Effector CD4-positive, alpha-beta T cell (primary cell): ENCODE measurements at places on chromosomes 16 and 17.

GRCh38 chr17:67602974-67603373, 114.8 kb upstream of the NOL11 start:
- peak; percentile 27 for DNase-seq

DNA sequence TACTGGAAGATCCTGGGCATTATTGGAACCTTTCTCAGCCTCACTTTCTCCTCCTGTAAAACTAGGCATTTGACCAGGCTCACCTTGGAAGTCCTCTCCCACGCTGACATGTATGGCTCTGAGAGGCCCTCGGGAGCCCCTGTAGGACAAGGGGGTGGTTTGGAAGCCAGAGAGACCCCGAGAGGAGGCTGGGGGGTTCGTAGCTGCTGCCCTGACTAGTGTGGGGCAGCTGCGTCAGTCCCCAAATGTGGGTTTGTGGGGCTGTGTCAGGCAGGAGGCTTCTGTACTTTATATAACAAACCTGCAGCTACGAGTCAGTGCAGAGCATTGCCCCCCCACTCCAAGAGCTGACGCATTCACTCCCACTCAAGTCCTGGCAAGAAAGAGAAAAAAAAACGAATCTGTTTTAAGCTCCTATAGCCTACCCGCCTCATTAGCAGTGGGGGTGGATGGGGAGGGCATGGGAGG, 1.8 kb downstream of the CX3CL1 start:
- DNase-seq: no peak

DNA sequence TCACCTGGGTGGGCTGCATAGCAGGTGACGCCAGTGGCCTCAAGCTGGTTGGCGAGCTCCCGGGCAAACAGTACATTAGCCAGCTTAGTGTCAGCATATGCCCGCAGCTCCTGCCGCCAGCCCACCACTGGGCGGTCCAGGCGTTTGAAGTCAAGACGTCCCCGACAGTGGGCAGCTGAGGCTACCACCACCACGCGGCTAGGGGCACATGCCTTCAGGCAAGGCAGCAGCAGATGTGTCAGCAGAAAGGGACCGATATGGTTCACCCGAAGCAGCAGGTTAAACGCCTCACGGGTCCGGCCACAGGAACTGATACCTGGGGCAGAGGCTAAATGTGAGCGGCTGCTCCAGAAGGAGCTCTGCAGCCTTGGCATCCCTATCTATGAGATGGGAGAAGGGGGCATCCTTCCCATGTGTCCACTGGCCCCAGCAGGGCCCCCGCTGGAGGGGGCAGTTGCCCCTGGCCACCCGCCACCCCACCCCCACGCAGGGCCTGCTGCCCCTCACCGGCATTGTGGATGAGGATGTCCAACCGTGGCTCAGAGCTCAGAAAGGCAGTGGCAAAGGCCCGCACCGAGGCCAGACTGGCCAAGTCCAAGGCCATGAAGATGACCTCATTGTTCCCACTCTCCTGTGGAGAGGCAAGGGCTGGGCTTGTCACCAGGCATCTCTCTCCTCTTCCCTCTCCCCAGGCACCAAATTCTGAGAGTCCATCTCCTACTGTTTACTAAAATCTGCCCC, 1.7 kb downstream of the DHRS13 start:
- no peak for DNase-seq

DNA sequence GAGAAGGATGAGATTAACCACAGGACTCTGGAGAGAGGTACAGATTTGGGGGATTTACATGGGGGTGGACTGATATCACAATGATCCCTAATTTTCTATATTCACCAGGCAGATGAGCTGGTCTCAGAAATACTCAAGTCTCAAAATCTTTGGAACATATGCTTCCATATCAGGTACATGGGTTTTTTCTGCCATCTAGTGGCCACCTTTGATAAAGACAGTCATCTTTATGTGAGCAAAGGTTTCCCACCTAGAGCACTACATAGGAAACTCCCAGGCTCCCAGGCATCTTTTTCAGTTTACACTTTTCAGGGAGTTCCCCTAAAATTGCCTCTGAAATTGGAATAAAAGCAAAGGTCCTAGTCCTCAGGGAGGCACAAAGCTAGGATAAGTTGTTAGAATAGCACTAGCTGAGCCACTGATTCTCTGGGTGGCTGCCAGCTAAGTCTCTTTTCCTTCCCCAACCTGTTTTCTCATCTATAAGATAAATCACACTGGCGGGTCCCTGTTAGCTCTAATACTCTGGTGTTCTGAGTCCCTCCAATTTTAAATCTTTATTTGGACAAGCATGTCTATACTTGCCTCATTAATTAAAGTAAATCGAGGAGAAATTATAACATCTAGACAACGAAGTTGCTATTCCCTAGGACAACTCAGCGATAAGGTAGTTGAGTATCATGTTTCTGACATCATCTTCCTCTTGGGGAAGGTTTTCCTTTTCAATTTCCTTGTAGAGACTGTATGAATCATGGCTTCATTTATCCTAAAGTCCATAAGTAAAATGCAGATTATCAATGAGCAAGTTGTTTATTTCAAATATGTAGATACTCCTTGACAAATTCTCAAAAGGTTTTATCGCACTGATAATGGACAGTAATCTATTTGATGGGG, 19.0 kb upstream of the MON1B start:
- peak; percentile 24 for DNase-seq

DNA sequence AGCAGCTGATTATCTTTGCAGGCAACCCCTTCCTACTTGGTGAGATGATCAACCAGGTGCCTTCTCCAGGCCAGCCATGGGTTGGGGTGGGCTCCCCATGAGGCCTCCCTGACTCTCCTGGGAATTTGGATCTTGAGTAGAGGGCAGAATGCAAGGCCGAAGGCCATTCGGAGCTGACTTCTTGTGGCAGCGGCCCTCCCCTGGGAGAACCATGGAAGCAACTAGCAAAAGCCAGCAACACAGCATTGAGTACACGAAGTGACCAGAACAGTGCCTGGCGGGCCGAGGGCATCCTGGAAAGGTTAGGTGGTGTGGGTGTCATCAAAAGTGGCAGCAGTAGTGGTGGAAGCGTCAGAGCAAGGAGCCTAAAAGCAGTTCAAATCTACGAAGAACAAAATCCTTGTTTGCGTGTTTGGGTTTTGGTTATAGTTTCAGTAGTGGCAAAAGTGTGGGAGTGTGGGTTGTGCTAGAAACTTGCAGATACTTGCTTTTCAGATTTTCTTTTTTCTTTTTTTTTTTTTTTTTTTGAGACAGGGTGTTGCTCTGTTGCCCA, 2.0 kb upstream of the ALDH3A1 start:
- no peak for DNase-seq
